ENCODE measurements at places on chromosomes 4 and X.
A peak's percentile ranks its signal among the peaks of the same experiment; 100 is the strongest.

DNA sequence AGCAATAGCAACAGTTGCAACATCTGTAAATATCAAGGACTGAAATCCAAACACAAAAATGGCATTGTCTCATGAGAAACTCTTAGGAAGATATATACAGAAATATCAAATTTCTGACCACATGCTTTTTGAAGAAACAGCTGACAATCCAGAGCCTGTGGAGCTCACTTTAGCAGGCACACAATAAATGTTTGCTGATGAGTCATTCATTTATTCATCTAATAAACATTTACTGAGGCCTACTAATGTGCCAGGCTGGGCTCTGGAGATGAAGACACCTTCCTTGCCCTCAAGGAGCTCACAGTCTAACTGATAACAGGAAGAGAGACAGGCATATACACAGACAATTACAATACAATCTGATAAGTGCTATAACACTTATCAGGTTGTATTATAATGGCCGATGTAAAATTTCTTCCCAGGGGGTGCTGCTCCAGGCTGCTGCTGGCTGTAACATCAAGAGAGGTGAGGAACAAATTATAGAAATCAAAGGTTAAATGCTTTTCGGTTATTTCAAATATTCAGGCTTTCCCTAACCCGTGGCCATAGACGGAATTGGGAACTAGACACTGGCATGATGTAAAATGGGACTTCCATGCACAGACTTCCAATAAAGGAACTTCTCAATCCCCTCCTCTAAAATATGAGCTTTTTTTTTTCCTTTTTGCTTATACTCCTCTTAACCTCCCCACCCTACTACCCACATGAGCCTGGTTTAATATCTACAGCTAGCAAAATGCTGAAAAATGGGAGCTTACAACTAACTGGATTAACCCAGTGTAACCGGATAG lies 16.8 kb upstream of the ZCCHC13 start:
- no peak for DNase-seq

- DNase-seq: no peak
Measured at GRCh38 chr4:177408023-177408422, 34.2 kb downstream of the AGA start.

GRCh38 chr4:105280338-105281123 lies 133.9 kb downstream of the TET2 start:
- DNase-seq: no peak

DNA sequence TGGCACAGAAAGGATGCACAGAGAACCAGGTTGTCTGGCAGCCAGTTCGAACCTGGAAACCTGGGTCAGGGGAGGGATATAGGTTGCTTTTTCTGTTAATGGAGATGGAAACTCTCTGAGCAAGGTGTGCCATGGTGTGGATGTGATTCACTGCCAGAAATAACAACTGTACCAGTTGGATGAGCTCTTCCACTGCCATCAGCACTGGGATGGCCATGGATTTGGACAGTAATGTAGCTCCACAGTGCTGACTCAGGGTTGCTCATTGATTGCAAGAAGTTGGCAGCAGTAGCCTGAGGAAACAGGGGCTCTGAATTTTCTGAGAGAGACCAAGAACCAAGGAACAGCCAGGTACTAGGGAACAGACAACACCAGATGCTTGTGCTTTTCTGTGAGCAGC lies 33.8 kb downstream of the PNMA5 start:
- no peak for DNase-seq

GRCh38 chr4:78014889-78015886 lies 41.9 kb upstream of the FRAS1 start:
- DNase-seq: no peak

GRCh38 chr4:76772498-76773106 lies 125.3 kb downstream of the SOWAHB start:
- DNase-seq: no peak

- DNase-seq: no peak
Measured at GRCh38 chrX:128664211-128664610, 612.0 kb upstream of the ACTRT1 start.

DNA sequence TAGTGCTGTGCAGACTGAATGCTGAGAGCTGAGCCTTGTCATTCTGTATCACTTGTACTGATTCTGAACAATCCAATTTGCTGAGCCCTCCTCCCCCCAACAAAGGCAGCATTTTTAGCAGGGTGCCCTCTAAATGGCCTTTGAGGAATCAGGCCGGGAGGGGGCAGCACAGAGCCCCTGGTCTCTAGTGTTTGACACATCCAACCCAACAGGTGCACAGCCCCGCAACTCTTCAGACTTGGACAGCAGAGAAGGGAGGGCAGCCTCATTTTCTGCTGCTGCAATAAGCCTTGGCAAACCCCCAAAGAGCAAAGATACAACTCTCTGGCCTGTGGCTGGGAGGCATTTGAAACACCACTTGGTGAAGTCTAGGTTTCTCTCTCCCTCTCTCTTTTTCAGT lies 3.4 kb downstream of the ATP1B4 start:
- DNase-seq: peak; percentile 58

DNA sequence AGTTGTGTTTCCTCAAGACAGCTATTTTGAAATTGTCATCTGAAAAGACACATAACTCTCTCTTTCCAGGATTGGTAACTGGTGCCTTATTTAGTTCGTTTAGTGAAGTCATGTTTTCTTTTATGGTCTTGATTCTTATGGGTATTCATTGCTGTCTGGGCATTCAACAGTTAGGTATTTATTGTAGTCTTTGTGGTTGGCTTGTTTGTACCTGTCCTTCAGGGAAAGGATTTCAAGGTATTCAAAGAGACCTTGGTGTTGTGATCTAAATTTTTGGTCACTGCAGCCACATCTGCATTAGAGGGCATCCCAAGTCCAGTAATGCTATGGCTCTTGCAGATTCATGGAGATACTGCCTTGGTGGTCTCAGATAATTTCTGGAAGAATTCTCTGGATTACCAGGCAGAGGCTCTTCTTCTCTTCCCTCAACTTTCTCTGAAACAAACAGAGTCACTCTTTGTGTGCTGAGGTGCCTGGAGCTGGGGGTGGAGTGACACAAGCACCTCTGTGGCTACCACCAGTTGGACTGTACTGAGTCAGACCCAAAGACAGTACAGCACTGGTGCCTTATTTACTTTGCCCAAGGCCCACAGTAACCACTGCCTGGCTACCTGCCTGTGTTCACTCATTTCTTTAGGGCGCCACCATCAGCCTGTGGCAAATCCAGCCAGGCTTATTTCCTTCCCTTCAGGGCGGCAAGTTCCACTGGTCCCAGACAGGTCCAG lies 620.4 kb downstream of the KCNIP4 start:
- no peak for DNase-seq

- DNase-seq: no peak
Measured at GRCh38 chr4:183201331-183201730, 102.3 kb downstream of the WWC2 start.
